ENCODE measurements at places on chromosomes 4 and X.

GRCh38 chr4:1080961-1081688 lies 32.2 kb downstream of the RNF212 start:
- DNase-seq, result no peak

DNA sequence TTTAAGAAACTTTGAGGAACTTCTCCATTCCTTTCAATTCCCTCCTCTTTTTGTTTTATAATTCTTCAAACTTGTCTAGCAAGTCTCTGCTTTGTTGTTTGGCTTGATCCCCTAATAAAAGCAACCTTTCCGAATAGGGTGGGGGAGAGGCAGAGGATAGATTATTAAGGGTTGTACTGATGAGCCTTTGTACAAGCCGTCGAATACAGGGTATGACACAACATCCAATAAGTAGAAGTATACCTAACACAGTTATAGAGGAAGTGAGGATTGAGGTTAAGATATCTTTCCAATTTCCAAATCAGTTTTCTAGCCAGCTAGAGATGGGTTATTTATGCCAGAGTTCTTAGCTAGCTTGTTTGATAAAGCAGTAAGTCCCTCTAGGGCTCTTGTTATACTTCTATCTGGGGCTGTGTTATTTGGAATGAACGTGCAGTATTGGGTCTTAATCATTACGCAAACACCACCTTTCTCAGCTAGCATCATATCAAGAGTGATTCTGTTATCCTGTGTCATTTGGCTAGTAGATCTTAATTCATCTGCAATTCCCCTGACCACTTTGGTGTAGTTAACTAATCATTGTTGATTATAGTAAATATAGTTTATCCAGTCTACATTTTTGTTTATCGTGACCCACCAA lies 18.5 kb downstream of the METAP1 start:
- DNase-seq, result no peak

GRCh38 chr4:74738464-74739143 lies 55.7 kb downstream of the BTC start:
- DNase-seq, result no peak

GRCh38 chr4:37865450-37865849 lies 25.4 kb upstream of the TBC1D1 start:
- DNase-seq, result no peak

DNA sequence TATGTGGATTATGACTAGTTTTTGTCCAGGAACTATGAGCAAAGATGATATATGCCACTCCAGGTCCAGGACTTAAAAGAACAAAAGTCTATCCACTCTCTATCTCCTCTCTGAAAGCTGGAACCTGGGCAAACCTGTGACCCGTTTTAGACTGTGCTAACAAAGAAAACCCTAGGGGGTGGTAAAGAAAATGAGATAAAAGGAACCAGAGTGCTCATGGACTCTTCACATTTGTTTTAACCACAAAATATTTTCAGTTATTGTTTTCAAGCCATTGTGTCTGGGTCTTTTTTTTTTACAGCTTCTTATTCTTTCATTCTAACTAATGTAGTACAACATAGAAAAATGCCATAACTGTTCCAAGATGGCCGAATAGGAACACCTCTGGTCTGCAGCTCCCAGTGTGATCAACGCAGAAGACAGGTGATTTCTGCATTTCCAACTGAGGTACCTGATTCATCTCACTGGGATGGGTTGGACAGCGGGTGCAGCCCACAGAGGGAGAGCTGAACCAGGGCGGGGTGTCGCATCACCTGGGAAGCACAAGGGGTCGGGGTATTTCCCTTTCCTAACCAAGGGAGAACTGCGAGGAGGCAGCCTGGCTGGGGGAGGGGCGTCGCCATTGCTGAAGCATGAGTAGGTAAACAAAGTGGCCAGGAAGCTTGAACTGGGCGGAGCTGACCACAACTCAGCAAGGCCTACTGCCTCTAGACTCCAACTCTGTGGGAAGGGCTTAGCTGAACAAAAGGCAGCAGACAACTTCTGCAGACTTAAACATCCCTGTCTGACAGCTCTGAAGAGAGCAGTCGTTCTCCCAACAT lies 45.1 kb downstream of the CHM start:
- no peak for DNase-seq

DNA sequence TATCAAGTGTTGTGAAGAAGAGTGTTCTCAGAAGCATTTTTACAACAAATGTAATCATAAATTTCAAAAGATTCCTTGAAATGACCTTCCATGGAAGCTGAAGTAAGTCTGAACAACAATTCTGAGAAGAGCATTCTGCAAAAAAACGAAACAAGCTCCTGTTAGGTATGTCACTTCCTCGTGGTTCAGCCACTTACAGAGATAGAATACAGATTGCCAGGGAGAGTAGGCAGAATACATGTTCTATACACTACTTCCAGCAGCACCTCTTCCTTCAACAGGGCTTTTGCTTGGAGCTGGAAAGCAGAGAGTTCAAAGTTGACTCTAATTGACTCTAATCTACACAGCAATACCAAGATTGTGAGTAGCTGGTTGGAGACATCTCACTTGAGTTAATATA lies 274.5 kb downstream of the ADGRA3 start:
- no peak for DNase-seq

DNA sequence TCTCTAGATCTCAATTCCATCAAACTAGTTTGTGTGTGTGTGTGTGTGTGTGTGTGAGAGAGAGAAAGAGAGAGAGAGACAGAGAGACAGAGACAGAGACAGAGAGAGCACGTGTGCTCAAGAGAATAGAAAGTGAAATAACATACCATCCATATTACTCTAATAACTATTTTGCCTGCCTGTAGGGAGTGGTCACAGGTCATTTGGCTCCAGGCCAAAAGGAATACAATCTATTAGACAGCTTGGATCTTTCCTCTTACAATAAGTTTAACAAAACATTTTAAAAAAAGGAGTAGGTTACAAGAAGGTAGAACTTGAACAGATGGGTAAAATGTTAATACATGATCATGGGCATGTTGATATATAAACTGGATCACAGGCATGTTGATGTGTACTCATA lies 76.2 kb downstream of the COL4A6 start:
- DNase-seq, result no peak
